GM12878 (cell line): ENCODE measurements at places on chromosomes 4 and X. TPM values are rescaled to one million over a fixed set of nuclear protein-coding genes. Genes with fewer than 3 reads are reported as not detected.

The DGKK gene
- not detected in 2 replicates for total RNA-seq

The KANTR gene
- total RNA-seq = 5.3 and 6.0 TPM in 2 replicates

The ZNF81 gene
- 7.2 and 7.5 TPM in 2 replicates for total RNA-seq

The LANCL3 gene
- not detected in 2 replicates for total RNA-seq

The MFAP3L gene
- 0.10 TPM in 1 of 2 replicates, not detected in the other for total RNA-seq

The CFI gene
- 0.28 and 0.32 TPM in 2 replicates for total RNA-seq

The RS1 gene
- total RNA-seq = 0.11 TPM in 1 of 2 replicates, not detected in the other

The GPAT3 gene
- 0.90 and 1.1 TPM in 2 replicates for total RNA-seq

GRCh38 chr4:142563682-142564291, 282.3 kb downstream of the INPP4B start:
- peak; percentile 19 for DNase-seq

DNA sequence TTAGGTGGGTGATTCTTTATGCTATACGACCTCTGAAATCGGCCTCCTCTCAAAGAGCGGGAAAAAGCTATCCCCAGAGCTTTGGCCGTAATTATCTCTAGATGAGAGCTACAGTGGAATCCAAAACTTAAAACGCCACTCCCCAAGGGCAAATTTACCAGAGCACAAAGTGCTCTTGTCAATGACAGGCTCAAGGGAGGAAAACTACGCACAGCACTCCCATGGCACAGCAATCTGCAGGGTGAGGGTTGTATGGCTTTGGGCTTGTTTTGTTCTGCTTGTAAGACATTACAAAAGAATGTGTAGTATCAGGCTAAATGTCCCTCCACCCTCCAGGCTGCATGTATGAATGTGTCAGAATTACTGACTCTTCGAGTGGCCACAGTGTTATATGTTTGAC, 44.0 kb downstream of the ARHGEF6 start:
- no peak for DNase-seq

- DNase-seq = peak; percentile 2
Measured at GRCh38 chrX:47030339-47030738, 47.9 kb upstream of the RGN start.

- DNase-seq = no peak
Measured at GRCh38 chrX:20221902-20222301, 44.8 kb downstream of the RPS6KA3 start.

DNA sequence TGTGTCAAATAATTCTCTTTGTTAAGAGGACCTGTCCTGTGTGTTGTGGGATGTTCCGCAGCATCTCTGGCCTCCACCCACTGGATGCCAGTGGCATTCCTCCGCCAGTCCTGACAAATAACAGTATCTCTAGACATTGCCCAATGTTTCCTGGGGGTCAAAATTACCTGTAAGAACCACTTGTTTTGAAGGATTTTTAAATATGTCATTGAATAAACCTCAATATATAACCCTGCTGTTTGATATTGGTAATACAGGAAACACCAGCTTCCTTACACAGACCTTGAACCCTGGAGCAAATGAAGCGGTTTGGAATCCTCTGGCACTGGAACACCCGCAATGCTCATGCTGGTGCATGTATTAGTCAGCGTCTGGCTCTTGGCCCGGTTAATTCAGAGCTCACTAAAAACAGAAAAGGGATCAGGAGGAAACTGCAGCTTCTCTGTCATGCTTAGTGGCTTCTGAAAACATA, 101.3 kb downstream of the TBL1X start:
- no peak for DNase-seq

DNA sequence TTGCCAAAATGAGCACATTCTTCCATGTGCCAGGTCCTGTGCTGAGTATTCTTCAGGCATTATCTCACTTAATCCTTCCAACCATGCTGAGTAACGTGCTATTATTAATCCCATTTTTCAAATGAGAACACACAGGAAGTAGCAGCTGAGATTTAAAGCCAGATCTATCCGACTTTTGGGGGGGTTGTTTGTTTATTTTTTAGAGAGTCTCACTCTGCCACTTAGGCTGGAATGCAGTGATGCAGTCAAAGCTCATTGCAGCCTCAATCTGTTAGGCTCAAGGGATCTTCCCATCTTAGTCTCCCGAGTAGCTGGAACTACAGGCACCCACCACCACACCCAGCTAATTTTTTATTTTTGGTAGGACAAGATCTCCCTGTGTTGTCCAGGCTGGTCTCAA, 55.5 kb upstream of the TRIM2 start:
- no peak for DNase-seq

DNA sequence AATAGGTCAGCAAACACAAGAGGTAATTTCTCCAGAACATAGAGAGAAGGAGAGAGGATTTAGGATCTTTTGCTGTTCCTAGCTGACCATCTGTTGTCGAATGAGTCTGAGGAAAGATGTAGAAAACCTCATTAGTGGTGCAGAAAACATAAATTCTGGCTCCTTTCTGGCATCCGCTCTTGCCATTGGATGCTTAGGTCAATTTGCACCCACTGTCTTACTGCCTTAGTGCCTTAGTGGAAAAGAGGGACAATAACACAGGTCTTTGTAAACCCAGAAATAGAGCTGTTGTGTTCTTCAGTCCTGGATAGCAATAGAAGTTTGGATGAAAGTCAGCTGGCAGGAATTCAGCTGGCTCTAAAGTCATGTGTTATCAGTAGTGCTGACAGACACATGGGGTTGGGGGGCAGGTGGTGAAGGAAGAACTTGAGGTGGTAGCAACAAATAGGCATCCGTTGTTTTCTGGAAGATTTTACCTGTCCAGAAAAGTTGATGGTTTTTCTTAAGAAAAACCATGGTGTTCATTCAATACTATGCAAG, 78.2 kb downstream of the GLRA2 start:
- no peak for DNase-seq

GRCh38 chr4:158010361-158010760, 162.5 kb downstream of the GASK1B start:
- no peak for DNase-seq

- DNase-seq = no peak
Measured at GRCh38 chrX:153867139-153867538, 18.8 kb downstream of the L1CAM start.

GRCh38 chr4:11424000-11424399, 4.7 kb downstream of the HS3ST1 start:
- DNase-seq = no peak

DNA sequence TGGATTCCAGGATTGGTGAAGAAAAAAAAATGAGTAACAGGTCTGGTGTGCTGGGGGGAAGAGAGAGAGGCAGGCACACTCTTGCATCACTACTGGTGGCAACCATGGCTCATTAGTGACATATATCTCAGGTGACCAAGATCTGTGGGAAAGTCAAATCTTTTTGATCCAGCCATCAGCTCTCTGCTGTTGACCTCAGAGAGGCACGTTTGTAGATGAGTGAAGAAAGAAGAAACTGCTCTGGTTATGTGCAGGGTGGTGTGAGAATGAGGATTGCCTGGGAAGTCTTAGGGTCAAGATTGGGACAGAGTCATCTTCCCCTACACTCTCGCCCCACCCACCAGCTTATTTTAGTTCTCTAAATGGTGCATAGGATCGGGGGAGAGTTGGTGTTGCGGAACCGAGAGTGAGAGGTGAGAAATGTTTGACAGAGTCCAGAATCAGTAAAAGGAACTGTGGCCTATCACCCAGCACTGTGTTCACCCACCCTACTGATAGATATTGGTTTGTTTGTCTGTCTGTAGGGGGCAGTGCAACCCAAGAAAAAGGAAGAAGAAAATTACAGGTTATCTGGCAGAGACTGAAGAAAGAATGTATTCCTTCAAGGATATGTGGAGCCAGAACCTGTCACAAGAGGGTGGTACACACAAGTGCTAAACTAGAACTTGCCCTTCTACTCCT, 21.9 kb downstream of the ARMCX6 start:
- peak; percentile 62 for DNase-seq

DNA sequence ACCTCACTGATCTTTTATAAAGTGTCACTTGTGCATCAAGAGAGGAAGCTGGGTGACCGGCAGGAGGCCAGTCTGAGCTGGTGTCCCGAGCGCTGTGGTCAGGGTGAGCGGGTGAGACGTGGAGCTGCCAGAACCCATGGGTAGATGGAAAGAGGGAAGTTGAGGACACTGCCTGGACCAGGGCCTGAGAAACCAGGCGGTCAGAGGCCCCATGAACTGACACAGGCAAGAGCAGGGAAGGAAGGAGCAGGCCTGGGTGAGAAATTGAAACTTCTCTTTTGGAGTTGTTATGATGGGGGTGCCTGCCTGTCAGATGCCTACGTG, 192.6 kb downstream of the AFAP1 start:
- no peak for DNase-seq

GRCh38 chr4:25813448-25814106, 49.2 kb downstream of the SEL1L3 start:
- DNase-seq = no peak

- no peak for DNase-seq
Measured at GRCh38 chr4:159855731-159856130, 752.9 kb downstream of the RAPGEF2 start.

GRCh38 chr4:146960634-146961033, 15.0 kb upstream of the TTC29 start:
- no peak for DNase-seq

DNA sequence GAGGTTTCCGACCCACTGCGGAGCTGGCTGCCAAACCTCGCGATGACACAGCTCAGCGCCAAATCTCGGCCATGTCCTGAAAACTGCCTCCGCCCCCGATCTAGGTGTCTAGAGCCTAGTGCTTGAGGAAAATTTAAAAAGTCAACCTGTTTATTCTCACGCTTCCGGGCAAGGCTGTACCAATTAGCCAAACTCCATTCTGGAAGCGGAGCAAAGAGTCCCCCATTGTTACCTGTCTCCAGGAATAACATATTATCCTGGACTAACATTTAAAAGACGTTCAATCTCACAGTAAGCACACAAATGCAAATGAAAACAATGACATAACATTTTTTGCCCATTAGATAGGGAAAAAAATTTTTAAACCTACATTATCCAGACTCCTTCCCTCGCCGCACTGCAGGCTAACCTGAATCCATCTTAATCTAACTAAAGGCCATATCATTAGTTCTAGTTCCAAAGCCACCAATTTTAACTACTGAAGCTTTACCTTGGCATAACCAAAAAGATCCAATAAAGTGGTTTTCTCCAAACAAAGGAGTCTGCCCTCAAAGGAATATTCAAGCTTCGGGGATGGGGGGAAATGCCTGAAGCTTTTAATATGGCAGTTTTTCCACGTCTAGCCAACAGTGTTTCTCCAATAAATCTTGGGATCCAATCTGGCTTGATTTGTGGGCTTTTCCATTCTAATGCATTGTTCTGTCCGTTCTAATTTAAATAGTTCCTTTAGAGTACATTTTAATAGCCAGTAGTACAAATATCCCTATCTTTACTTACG, 1.9 kb downstream of the HUWE1 start:
- no peak for DNase-seq

DNA sequence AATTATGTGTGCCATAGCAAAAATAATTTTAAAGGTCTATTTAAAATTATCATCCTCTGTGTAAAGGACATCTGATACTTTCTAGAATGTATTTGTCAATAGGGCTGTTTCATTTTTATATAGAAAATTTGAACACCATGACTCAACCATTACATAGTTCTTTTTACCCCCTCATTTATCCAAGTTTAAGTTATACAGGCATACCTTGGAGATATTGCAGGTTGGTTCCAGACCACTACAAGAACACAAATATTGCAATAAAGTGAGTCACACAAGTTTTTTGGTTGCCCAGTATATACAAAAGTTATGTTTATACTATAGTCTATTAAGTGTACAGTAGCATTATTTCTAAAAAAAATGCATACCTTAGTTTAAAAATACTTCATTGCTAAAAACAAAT, 130.4 kb downstream of the MSL3 start:
- no peak for DNase-seq
